ENCODE measurements at places on chromosomes 6 and 20.

- DNase-seq, result no peak
Measured at GRCh38 chr6:349491-349921, 42.0 kb upstream of the IRF4 start.

- no peak for DNase-seq
Measured at GRCh38 chr20:34269996-34270627, 28.9 kb downstream of the ASIP start.

GRCh38 chr6:34146021-34146782 lies at the start of gene GRM4:
Gene GRM4, minus strand, starts transcription at chr6:34146087. Its CDS starts 12,591 bp downstream, at chr6:34133496.
- no peak for DNase-seq

DNA sequence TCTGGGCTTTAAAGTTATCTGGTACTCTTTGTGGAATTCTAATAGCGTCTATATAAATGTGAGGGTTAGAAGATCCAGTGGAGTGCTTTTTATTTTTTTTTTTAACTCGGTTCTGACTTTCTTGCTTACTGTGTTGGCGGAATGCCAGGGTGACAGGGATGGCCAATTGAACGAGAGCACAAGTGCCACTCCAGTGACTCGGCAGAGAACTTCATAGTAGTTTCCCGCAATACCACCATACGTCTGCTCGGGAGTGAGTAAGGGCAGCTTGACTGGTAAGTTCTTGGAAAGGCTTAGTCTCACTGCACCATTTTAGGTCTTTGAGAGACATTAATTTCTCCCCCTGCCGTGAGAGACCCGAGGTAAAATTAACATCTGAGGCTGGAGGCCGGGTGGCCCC lies 49.4 kb upstream of the TULP1 start:
- DNase-seq, result no peak

DNA sequence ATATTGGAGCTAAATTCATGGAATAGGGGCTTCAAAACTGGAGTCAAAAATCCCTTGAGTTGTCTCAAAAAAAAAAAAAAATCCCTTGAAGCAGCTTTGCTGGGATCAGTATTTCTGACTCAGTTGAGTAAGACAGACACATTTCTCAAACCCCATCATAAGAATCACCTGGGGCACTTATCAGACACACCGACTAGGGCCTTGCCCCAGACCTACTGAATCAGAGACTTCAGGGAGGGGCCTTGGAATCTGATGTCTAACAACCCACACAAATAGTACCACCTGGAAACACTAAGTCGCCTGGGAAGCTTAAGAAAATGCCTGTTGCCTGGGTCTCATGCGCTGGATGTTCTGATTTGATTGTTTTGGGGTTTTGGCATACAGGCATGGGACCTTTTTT lies 44.9 kb upstream of the RNF144B start:
- no peak for DNase-seq

DNA sequence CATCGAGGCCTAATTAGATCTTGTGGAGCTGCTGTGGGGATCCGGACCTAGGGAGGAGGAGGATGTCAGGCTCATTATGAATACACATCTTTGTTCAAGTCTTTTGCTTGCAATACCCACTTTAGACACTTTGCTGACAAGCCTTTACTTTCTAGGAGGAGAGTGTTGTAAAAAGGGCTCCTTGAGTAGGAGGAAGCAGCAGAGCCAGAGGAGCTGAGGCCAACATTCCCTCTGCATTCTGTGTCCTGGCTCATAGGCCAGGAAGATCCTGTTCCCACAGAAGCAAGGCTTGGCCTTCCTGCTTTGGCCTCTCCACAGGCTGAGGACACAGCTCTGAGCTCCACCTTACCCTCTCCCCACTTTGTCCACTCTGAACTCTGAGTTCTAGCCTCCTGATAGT lies 67.1 kb downstream of the TPD52L1 start:
- DNase-seq, result peak; percentile 75

GRCh38 chr6:2257363-2257762 lies 12.0 kb upstream of the GMDS start:
- DNase-seq, result no peak

GRCh38 chr6:104404377-104404776 lies 455.3 kb downstream of the HACE1 start:
- no peak for DNase-seq

GRCh38 chr6:52293067-52293466 lies 8.5 kb upstream of the MCM3 start:
- no peak for DNase-seq

DNA sequence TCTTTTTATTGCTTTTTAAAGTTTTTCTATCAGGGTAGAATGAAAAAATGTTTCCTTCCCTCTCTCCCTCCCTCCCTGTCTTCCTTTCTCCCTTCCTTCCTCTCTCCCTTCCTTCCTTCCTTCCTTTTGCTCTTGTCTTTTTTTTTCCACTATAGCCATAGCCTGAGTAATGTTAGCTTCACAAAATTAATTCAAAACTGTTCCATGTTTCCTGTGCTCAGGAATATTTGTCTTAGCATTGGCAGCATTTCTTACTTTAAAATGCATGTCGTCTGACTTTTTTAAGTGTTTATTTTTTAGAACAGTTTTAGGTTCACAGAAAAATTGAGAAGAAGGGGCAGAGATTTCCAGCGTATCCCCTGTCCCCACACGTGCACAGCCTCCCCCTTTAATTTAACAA lies 730.8 kb upstream of the CITED2 start:
- DNase-seq, result no peak

- DNase-seq, result peak; percentile 42
Measured at GRCh38 chr20:49993301-49993751, 10.5 kb downstream of the SNAI1 start.

GRCh38 chr6:41596096-41596685 lies 42.1 kb upstream of the MDFI start:
- no peak for DNase-seq

GRCh38 chr20:58822748-58823730 lies 27.7 kb downstream of the GNAS-AS1 start:
- no peak for DNase-seq

DNA sequence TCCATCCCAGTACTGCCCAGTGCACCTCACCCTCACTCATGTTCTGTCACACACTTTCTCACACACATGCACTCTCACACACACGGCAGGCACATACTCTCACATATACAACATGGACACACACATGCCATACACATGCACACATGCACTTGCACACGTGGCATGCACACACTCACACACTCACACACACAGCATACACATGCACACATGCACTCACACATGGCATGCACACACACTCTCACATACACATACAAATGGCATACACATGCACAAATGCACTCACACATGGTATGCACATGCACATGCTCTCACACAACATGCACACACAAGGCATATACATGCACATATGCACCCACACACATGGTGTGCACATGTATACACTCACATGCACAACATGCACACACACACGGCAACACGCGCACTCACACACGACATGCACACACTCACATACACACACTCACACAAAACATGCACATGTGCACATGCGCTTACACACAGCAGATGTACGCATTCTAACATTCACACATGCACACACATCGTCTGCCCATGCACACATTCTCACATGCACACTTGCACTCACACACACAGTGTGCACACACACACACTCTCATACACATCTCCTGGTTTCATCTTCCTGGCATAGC lies 131.7 kb upstream of the THBS2 start:
- no peak for DNase-seq

DNA sequence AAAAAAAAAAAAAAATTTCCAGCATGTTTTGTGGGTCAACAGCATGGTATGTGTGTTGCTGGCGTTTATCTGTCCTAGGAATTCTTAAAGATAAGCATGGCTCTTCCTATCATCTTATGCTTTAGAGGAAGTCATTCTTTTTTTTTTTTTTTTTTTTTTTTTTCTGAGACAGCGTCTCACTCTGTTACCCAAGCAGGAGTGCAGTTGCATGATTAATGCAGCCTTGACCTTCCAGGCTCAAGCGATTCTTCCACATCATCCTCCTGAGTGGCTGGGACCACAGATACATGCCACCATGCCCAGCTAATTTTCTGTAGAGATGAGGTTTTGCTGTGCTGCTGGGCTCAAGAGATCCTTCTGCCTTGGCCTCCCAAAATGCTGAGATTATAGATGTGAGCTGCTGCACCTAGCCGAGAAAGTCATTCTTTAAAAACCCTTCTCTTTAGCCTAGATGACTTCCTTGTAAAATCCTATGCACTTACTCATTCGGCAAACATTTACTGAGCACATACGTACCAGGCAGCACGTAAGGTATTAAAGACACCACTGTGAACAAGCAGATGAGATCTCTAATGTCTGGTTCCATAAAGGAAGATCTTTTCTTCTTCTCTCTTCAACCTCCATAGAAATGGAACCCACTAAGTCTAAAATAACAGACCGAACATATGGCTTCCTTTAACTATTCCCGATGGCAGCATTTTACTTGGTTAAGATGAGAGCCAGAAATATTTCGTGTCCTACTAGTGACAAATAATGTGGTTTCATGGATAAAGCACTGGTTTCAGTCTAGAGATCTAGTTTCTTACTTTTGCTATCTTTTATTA lies 122.4 kb downstream of the RIN2 start:
- DNase-seq, result no peak
